ENCODE measurements at places on chromosomes 1 and 21.

- DNase-seq, result no peak
Measured at GRCh38 chr1:165787741-165788140, 19.1 kb upstream of the TMCO1 start.

GRCh38 chr1:101198842-101199636, 37.8 kb upstream of the S1PR1 start:
- no peak for DNase-seq

- DNase-seq, result no peak
Measured at GRCh38 chr21:45869121-45870007, 112.2 kb upstream of the COL6A1 start.

- DNase-seq, result no peak
Measured at GRCh38 chr1:233512538-233512937, 101.4 kb upstream of the KCNK1 start.

Measured in stimulated activated CD4-positive, alpha-beta T cell treated with anti-CD3 and anti-CD28 coated beads, TNF-alpha, amount 100 ng/mL, for 4 hours (primary cell).